ENCODE measurements at places on chromosomes 1 and 21.

GRCh38 chr1:234584420-234584805, 25.6 kb downstream of the IRF2BP2 start:
- no peak for DNase-seq

DNA sequence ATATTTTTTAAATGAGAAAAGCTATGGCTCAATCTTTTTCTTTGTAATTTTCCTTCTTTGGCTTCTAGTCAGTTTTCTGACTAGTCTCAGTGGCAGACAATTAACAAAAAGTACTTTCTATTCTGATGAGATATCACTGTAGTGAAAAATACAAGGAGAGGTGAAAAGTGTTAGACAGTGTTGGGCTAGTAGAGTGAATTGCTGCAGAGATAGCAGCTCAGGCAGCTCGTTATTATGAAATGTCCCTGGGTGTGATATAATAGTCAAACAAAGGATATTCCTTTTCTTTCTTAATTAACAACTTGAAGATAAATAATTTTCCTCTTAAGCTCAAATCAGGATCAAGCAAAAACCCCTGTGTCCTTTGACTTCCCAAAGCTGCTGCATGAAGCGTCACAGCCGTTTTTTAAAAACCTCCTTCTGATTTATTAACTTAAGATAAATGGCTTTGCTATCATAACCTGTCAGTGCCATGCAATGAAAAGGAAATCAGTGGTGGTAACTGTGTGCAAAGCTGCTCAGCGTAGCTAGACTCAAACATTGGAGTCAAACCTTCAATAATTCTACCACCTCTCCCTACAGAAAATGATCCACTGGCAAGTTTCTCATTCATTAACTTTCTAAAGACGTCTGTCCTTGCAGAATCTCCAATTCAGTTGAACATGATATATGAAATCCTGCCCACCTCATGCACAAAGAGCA, 646.6 kb upstream of the PTBP2 start:
- DNase-seq: no peak

- peak; percentile 30 for DNase-seq
Observed at GRCh38 chr21:29218749-29219148, 80.0 kb upstream of the BACH1 start.

DNA sequence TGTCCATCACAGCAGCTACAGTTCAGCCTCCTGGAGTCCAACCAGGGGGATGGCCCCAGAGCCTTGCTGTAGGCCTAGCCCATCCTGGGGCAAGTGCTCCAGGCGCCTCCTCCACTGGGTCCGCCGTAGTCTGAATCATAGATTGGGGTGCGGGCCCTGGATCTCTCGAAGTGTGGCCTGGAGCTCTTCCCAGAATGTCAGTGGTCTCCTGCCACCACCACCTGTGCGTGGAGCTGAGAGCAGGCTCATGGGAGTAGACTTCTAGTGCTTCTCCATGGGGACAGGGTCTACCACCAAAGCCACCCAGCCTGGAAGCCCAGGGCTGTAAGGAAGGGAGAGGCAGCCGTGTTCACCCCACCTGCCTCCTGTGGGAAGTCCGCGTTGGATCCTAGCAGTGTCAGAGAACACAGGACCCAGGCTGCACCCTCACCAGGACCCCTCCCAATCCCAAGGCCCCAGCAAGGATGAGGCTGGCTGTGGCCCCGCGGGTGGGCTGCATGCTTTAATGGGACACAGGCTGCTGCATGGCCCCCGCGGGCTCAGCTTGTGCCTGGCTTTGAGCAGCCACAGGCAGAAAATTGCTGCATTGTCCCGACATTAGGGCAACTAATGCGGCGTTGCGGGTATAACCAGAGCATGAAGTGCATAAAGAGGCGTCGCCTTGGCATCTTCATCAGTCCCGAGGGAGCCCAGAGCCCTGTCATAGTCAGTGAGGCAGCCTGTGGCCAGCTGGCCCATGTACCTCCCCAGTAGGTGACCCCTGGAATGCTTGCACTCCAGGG, 735 bp upstream of the HES3 start:
- no peak for DNase-seq

DNA sequence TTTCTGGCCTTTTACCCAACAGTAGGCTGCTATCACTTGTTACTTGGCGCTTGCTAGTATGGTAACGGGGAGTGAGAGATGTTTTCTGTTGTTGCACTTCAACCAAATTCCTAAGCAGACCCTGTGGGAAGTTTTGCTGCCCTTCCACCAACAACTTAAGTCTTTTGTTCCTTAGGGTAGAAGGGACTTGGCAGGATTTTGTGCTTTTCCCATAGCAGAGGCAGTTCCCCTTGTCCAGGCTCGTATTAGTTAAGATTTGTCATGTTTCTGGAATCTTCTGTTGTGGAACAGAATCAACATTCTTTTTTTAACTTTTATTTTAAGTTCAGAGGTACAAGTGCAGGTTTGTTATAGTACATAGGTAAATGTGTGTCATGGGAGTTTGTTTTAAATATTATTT, 73.2 kb upstream of the SGIP1 start:
- DNase-seq: no peak

- no peak for DNase-seq
Observed at GRCh38 chr1:182615468-182616129, 11.4 kb upstream of the RGS16 start.

- no peak for DNase-seq
Observed at GRCh38 chr1:111218701-111219556, 8.6 kb upstream of the CHI3L2 start.

GRCh38 chr1:190296453-190296852, 181.2 kb downstream of the BRINP3 start:
- no peak for DNase-seq

DNA sequence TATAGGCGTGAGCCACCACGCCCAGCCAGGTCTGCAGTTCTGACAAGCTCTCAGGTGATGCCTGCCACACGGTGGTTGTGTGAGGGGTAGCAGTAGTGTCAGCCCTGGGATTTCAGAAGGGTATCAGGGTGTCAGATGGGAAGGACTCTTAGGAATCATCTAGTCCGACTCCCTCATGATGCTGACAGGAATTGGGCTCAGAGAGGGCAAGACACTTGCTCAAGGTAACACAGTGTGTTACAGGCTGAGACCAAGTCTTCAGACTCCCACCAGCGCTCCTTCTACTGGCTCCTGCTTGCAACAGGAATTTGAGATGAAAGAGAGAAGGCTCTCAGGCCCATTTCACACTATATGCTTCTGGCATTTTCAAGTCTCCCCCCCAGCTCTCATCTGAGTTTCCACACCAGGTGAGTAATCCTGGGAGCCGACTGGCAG, 6.9 kb downstream of the HTR1D start:
- DNase-seq: peak; percentile 23

GRCh38 chr1:170376801-170377385, 155.1 kb upstream of the GORAB start:
- DNase-seq: no peak

DNA sequence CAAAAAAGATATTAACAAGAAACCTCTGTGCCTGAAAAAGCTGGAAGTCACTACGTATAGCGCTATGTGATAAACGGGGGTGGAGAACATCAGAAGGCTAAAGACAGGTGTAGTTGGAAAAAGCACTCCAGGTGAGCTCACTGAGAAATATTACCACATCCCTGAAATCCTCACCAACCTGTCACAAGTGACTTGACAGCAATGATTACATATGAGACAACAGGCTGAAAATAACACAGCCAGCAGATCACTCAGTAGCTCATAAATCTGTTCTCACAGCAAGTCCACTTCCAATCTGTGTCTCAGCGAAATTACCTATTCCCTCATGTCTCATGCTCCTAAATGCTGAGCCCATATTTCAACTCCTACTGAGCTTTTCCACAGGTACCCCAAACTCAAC, 120.5 kb downstream of the UBR4 start:
- no peak for DNase-seq

DNA sequence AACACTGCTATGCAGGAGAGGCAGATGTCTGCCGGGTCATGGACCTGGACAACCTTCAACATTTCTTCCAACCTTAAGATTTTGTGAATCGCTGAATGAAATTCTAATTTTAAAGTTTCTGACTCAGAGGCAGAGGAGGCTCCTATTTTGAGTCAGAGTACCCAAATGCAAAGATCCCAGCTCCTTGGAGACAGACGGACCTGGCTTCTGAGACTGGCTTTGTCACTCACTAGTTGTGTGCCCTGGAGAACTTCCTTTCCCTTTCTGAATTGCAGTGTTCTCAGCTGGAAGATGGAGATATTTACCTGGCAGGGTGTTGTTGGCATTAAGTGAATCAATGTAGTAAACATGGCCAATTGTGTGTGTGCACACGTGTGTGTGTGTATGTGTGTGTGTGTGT, 51.9 kb downstream of the IER5 start:
- DNase-seq: no peak

DNA sequence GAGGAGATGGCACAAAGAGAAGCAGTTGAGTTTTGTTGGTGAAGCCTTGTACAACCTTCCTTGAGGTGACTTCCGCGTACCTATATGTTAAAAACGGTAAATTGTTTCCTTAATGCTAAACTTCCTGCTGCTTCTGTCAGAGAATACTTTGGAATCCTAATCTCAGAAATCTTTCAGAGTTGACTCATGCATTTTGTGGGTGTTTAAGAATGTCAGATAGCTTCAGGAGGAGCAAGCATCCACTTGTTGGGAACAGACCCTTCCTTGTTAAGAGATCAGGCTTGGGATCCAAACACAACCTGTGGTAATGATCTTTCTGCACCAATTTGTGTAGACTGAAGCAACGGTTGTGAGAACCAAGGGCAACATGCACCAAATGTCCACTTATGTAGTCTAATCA, 29.5 kb downstream of the AK4 start:
- peak; percentile 30 for DNase-seq

DNA sequence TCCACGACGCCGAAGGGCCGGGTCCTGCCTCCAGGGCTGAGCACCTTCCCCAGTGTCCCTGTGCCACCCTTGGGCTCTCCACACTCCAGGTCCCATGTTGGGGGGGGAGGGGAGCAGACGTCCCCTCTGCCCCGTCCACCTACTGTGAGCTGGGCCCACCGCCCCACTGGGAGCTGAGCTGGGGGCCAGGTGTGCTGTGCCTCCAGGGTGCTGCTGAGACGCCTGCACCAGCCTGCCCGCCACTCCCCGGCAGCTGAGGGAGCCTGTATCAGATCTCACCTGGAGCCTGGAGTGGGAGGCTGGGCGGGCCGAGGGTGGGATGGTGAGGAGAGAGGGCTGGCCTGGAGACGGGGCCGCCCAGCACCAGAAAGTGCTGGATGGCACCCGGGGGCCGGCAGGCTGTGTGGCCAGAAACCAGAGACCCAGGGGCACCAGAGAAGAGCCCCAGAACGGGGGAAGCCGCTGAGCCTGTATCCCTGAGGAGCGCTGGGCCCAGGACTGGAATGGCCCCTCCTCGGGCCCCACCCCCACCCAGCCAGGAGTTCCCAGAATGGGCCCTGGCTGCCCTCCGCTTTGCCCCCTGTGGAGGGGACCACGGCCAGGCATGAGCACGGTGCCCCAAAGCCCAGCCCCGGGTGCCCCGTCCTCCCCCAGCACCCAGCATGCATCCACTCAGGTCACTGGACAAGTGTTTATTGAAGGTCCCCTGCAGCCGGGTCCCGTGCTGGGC, 3.4 kb downstream of the TNFRSF18 start:
- DNase-seq: no peak

DNA sequence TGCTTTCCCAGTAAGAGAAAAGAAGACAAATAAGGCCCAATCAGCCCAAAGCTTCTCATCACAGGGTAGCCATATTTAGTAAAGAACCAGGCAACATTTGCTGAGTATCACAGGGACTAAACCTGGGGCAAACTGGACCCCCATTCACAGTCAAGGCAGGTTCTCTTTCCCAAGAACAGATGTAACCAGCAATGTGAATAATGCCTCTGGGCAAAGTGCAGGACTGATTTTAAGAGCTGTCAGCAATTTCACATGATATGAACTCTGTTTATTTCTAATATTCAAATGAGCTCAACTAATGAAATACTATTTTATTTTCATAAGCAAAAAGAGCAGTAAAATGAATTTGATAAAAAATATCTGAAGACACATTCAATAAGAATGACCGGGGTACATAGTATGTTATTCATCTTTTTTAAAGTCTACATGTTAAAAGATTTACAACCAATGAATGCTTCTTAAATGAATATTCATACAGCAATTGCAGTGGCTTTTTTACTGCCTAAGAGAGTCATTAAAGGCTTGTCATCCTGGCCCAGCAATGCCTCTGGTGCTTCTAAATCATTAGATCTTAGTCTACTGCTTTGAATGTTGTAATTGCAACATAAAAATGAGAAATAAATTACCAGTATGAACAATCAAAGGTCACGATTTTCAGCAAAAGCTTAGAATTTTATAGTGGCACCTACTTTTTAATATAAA, 308.8 kb downstream of the SMYD3 start:
- no peak for DNase-seq

DNA sequence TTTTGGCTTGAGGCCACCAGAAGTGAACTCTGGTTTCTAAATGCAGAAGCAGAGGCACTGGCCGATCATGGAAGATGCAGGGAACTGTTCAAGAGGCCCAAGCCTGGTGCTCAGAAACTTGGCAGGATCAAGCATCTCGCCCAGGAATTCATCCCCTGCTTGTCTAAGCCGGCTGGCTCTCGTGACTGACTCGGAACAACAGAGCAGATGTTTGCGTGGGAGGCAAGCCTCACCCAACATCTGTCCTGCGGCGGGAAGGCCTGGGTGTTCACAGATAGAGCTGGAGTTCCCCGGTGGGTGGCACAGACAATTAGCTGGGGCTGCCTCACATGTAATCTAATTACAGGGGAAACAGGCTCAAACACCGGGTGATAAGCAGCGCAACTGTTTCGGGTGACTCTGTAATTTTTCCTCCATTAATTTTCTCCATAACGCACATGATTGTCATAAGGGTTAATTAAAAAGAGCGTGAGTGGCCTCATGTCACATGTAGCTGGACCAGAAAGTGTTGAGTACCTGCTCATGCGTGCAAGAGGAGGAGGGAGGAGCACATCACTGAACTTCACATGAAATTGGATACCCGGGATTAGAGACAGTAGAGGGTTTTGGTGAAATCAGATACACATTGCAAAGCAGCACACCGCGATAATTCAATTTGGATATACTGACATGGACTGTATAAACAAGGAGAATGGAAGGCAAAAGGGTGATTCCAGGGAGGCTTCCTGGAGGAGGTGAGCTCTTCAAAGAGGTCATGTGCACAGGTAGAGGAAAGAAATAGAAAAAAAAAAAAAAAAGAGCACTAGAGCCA, 180.0 kb downstream of the ETS2 start:
- no peak for DNase-seq

- DNase-seq: no peak
Observed at GRCh38 chr1:27980216-27980845, 20.6 kb downstream of the XKR8 start.

Measured in Calu3 (cell line).